MM.1S (cell line): ENCODE measurements at places on chromosomes 2 and 18.

GRCh38 chr2:240905176-240905781, 857 bp upstream of the CROCC2 start:
- H3K27ac ChIP-seq, result no peak overlapping the region
- peaks cover 44% of the 10 kb centered on the region for H3K27me3 ChIP-seq
- H3K4me1 ChIP-seq, result no peaks in the 10 kb centered on the region
- no peak for DNase-seq

DNA sequence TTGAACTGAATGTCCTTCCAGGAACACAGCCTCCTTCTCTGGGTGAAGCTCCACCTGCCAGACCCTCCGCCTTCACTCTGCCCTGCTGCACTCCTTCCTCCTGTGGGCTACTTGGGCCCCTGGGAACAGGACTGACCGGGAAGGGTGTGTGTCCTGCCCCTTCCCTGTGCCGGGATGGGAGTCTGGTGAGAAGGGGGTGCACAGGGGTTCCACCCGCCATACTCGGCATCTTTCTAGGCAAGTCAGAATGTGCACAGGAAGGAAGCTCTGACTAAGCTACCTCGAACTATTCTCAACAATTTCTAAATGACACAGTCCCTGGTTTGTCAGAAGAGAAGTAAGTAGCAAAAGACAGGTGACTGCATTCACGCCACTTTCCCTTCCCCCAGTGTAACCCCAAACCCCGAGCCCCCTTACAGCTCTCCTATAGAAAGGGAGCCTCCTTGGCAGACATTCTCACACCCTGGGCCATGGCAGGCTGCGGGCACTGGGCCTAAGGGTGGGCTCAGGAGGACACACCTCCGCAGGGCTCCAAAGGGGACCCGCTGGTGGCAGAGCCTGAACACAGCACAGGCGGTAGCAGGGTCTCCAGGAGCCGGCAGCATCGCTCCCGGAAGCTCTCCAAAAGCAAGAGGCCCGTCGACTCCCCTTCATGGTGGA, 184.1 kb downstream of the HDAC4 start:
- H3K27ac ChIP-seq, result no peak overlapping the region
- no peaks in the 10 kb centered on the region for H3K36me3 ChIP-seq

DNA sequence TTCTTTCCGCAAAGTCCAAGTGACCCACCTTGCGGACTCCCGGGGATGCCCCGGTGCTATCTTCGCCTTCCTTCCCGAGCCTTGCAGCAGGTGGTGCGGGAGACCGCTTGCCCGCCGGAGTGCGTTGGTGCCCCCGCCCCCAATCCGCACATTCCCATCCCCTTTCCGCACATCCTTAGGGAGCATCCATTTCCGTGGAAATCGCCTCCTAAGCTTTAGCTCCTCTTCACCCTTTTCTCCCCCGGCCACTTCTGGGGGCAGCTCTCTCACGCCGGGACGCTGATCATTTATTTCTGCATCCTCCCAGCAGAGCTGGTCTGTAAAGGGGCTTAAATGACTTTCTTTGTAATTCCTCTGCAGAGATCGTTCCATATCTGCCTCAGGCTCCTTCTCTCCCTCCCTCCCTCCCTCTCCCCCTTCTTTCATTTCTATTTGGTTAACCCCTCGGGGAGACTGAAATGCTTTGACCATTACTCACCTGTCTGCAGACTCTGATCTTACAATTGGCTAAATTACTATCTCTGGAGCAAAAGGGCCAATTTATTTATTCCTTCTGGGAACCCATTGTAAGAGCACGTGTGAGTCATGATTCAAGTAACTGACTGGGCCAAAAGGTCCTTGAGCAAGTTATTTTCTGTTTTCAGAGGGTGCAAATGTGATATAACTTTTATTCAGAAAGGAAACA, 1.3 kb upstream of the LYPD1 start:
- H3K4me3 ChIP-seq, result no peak overlapping the region
- H3K4me1 ChIP-seq, result no peaks in the 10 kb centered on the region
- no peaks in the 10 kb centered on the region for H3K27me3 ChIP-seq
- no peak overlapping the region for H3K27ac ChIP-seq
- H3K36me3 ChIP-seq, result no peaks in the 10 kb centered on the region

DNA sequence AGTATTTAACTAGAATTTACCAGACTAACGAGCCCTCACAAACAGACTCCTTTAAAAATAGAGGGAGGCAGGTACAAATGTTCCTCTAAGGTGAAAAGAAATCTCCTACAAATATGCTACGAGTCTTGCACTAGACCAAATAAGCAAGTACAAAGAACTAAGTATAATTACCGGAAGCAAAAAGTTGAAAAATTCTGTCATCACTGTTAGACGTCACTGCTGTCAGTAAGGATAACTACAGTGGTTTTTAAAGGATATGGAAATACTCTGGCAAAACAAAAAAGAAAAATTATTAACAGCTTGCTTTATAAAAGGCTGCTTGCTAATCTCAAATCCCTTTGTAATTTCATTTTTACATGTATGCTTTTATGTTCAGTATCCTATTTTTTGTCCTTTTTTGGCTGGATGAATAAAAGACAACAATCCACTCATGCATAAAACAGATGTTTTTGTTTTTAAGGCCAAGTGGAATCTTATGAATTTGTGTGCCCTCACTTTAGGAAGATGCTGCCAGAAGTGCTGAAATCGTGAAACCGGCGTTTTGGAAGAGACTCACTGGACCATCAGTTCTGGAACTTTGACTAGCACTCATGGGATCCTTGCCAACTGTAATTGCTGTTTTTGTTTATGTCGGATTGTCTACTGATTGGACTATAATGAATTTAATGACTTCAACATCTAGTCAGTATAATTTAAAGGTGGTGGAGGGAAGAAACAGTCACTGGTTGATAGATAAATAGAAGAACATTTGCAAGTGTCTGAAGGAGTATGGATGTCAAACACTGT, 6.7 kb downstream of the ZNF521 start:
- no peak overlapping the region for H3K27ac ChIP-seq
- H3K27me3 ChIP-seq, result no peaks in the 10 kb centered on the region
- no peaks in the 10 kb centered on the region for H3K4me1 ChIP-seq
- no peak for DNase-seq
- H3K36me3 ChIP-seq, result no peaks in the 10 kb centered on the region

- H3K4me1 ChIP-seq, result no peaks in the 10 kb centered on the region
- no peak overlapping the region for H3K4me3 ChIP-seq
- H3K27ac ChIP-seq, result no peak overlapping the region
- no peaks in the 10 kb centered on the region for H3K36me3 ChIP-seq
- H3K27me3 ChIP-seq, result no peaks in the 10 kb centered on the region; the same call in 1 of the 2 replicates
Measured at GRCh38 chr2:217831306-217831705, 171.5 kb downstream of the TNS1 start.

- no peak for DNase-seq
- H3K36me3 ChIP-seq, result no peaks in the 10 kb centered on the region
- no peaks in the 10 kb centered on the region for H3K4me1 ChIP-seq
Measured at GRCh38 chr2:230910546-230911177, 14.4 kb downstream of the GPR55 start.

DNA sequence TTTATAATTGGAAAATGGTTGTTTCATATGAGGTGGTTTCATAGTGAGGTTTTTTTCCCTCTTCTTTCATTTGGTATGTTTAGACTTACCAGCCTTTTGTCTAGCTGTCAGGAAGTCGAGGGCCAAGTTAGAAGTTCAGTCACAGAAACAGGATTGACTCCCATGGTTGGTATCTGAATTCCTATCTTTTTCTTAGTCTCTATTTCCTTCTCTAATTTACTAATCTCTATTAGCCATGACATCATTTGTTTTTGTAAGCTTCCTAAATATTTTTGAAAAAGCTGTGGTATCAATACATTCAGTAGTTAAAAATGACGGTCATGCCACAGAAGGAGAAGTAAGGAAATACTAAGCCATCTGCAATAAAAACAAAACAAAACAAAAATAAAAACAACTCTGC, 206.9 kb downstream of the CCDC85A start:
- no peaks in the 10 kb centered on the region for H3K4me1 ChIP-seq
- H3K36me3 ChIP-seq, result no peaks in the 10 kb centered on the region
- H3K27ac ChIP-seq, result no peak overlapping the region
- H3K27me3 ChIP-seq, result no peaks in the 10 kb centered on the region
- no peak overlapping the region for H3K4me3 ChIP-seq
- no peak for DNase-seq

DNA sequence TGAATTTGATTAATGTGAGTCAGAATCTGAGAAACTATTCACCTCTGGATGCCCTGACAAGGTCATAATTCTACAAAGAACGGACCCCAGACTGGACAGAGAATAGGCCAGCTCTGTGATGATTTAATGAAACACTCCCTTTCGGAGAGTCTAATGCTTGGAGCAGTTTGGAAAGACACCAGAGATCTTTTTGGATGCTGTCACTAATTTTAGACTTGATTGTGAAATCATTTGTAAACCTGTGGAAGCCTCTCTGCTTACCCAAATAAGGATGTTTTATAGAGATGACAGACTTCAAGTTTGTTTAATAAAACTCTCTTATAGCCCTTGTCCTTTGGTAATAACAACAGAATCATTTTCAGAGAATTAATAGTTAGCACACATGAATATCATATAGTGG, 83.5 kb downstream of the MYL12B start:
- no peak for DNase-seq
- no peak overlapping the region for H3K4me3 ChIP-seq
- H3K27me3 ChIP-seq, result no peaks in the 10 kb centered on the region
- H3K27ac ChIP-seq, result no peak overlapping the region

DNA sequence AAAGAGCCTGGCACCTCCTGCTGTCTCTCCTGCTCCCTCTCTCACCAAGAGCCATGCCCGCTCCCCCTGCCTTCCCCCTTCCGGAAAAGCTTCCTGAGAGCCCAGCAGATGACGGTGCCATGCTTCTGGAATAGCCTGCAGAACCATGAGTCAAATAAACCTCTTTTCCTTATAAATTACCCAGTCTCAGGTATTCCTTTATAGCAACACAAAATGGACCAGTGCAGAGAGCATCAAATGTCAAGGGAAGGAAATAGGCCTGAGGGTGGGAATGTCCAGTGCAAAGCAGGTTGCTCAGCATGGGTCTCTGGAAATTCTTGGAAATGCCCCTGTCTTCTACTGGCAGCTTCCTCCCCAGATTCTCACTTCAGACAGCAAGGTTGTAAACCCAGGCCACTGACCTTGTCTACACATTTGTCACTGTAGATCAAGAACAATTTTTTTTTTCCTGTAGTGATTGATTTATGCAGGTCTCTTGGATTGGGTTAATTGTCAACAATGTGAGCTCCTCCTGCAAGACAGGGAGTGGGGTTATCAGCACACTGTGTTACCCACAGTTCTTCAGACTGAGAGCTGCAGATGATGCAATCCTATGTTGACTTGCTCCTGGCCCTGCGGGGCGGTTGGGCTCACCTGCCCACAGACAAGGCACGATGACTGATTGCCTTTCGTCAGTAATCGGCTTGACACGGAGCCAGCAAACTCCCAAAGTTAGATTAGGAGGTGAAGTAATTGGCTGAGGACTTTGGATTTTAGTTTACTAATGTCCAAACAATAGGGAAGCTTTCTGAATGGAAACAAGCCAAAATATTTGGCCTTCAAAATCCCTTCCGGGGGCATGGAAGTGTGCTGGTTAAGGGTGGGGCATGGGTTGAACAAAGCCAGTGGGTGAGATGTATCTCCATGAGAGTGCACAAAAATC, 5.4 kb upstream of the BOD1L2 start:
- DNase-seq, result no peak
- no peaks in the 10 kb centered on the region for H3K36me3 ChIP-seq
- no peak overlapping the region for H3K27ac ChIP-seq
- H3K4me1 ChIP-seq, result no peaks in the 10 kb centered on the region
- H3K4me3 ChIP-seq, result no peak overlapping the region
- H3K27me3 ChIP-seq, result no peaks in the 10 kb centered on the region

- H3K4me3 ChIP-seq, result no peak overlapping the region
- DNase-seq, result no peak
- H3K27ac ChIP-seq, result no peak overlapping the region
- H3K36me3 ChIP-seq, result no peaks in the 10 kb centered on the region
- no peaks in the 10 kb centered on the region for H3K4me1 ChIP-seq
- H3K27me3 ChIP-seq, result no peaks in the 10 kb centered on the region
Measured at GRCh38 chr2:239730897-239731296, 294.2 kb downstream of the NDUFA10 start.

GRCh38 chr18:14098428-14098827, 33.8 kb downstream of the ZNF519 start:
- H3K4me1 ChIP-seq, result no peaks in the 10 kb centered on the region
- no peaks in the 10 kb centered on the region for H3K36me3 ChIP-seq
- no peak overlapping the region for H3K4me3 ChIP-seq
- no peak overlapping the region for H3K27ac ChIP-seq
- no peak for DNase-seq

DNA sequence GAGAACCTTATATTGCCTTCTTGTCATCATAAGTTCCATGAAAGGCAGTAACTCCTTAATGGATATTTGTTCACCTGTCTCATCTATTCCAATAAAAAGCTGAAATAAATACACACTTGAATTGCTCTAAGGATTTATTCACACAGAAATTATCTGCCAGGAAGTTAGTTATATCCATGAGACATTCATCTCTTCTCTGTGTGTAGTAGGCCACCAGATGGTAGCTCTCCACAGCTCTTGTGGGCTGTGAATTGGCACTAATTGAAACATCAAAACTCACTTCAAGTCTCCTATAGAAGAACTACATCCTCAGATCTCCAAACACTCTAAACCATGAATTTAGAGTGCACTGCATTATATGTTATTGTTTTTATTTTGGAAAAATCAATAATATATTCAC, 189.6 kb downstream of the DSC3 start:
- no peaks in the 10 kb centered on the region for H3K36me3 ChIP-seq
- H3K4me1 ChIP-seq, result no peaks in the 10 kb centered on the region
- DNase-seq, result no peak
- H3K27ac ChIP-seq, result no peak overlapping the region

- no peaks in the 10 kb centered on the region for H3K36me3 ChIP-seq
- no peaks in the 10 kb centered on the region for H3K4me1 ChIP-seq
- no peak overlapping the region for H3K27ac ChIP-seq
- H3K4me3 ChIP-seq, result no peak overlapping the region
Measured at GRCh38 chr2:45191976-45192375, 182.7 kb upstream of the SIX2 start.

GRCh38 chr2:19866771-19867170, 35.0 kb downstream of the TTC32 start:
- DNase-seq, result no peak
- H3K36me3 ChIP-seq, result no peaks in the 10 kb centered on the region
- no peaks in the 10 kb centered on the region for H3K27me3 ChIP-seq
- no peaks in the 10 kb centered on the region for H3K4me1 ChIP-seq

- no peak overlapping the region for H3K4me3 ChIP-seq
- no peak overlapping the region for H3K27ac ChIP-seq
- H3K27me3 ChIP-seq, result no peaks in the 10 kb centered on the region
- no peaks in the 10 kb centered on the region for H3K4me1 ChIP-seq
- H3K36me3 ChIP-seq, result no peaks in the 10 kb centered on the region
- DNase-seq, result no peak
Measured at GRCh38 chr2:238515377-238515776, 88.7 kb downstream of the ASB1 start.

- DNase-seq, result peak; percentile 52
- H3K27ac ChIP-seq, result no peak overlapping the region; the same call in 1 of the 2 replicates
- H3K36me3 ChIP-seq, result no peaks in the 10 kb centered on the region
- peaks cover 33% of the 10 kb centered on the region for H3K4me1 ChIP-seq
Measured at GRCh38 chr2:13652531-13653313, 936.0 kb downstream of the TRIB2 start.

GRCh38 chr2:70668432-70668831, 99.6 kb downstream of the ADD2 start:
- no peak overlapping the region for H3K4me3 ChIP-seq
- H3K4me1 ChIP-seq, result no peaks in the 10 kb centered on the region
- H3K27ac ChIP-seq, result no peak overlapping the region

GRCh38 chr2:199144036-199144435, 313.7 kb downstream of the SATB2 start:
- no peak overlapping the region for H3K4me3 ChIP-seq
- H3K36me3 ChIP-seq, result no peaks in the 10 kb centered on the region
- H3K27ac ChIP-seq, result no peak overlapping the region
- DNase-seq, result no peak
